Stromal cell of bone marrow (primary cell): ENCODE measurements at places on chromosomes 4 and X.

DNA sequence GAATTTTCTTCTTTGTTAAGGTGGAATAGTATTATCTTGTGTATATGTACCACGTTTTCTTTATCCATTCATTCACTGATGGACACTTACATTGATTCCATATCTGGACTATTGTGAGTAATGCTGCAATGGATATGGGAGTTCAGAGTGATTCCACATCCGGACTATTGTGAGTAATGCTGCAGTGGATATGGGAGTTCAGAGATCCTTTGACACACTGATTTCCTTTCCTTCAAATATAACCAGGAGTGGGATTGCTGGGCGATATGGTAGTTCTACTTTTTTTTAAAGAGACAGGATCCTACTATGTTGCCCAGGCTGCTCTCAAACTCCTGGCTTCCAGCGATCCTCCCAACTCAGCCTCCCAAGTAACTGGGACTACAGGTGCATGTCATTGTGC, 12.1 kb downstream of the TMEM156 start:
- no peak for DNase-seq

GRCh38 chrX:148915474-148915873, 415.1 kb downstream of the AFF2 start:
- no peak for DNase-seq

DNA sequence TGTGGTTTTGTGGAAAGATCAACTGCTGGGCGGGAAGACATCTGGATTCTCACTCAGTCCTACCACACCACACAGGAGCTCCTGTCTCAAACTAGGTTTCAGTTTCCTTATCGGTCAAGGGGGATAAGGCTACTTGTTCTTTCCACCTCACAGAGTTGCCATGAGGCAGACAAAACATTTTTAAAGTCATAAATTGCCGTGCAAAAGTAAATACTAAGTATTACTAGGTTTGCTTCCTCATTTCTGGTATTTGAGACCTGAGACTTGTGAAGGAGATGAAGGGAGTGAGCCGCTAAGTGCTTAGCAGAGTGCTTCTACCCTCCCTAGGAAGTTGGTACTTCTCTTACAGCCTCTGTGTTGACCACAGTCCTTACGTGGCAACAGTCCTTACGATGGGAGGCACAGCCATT, 1.5 kb downstream of the LAP3 start:
- DNase-seq, result peak; percentile 4

DNA sequence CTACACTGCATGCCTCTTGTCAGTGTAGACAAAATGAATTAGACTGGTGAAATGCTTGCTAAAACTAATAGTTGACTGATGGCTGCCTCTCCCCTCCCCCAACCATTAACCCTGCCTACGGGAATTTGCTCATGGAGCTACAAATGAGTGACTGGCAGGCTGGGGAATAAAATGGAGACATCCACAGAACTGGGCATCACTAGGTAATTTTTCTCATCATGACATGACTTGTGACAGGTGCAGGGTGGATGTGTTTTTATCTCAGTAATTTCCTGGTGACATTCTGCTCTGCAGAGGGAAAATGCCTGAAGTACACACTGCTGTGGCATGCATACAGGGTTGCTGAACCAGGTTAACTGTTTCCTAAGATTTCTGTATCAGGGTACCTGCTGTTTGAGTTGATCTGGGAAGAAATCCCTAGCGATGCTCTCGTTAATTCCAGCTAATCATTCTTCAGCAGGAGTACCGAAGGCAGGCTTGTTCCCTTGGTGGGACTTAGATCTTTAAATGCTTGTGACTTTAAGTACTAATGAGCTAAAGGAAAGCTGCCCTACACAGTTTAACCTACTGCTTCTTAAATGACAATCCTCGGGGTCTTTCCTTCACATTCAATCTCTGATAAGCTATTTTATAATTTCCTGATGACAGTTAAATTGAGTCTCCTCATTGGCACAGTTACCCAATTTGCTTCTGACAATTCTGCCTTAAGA, 376.3 kb upstream of the LCORL start:
- DNase-seq, result no peak

DNA sequence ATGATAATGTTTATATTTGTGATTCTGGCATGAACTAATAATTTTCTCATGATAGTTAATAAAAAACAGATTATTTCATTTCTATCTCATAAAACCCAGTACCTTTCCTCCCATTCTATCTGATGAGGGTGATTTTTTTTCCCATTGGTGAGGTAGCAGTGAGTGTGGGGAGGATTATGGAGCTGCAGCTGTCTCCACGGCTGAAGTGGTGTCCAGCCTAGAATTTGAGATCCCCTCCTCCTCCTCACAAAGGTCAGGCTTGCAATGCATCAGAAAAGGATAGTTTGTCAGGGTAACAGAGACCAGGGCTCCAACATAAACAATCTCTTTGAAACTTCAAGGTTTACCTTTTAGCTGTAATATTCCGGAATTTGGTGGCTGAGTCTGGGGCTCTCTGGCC, 60.9 kb downstream of the C4orf51 start:
- DNase-seq, result no peak

DNA sequence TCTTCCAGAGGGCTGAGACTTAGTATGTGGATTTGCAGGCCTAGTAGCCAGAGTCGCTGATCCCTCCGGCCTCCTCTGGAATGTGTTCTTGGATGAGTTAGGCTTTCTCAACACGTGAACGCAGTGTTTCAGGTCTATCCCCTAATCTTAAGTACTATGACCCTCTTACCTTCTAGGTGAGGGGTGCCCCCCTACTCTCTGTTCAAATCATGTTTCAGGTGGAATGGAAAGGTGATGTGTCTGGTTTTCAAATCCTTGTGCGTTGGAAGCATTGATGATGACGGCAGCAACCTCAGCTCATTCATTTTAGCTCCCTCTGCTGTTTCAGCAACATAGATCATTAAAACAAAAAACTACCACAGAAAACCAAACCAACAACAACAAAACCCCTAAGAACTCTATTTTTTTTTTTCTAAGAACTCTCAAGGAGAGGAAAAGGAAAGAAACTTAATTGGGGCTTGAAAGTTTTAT, 56.4 kb downstream of the RWDD4 start:
- no peak for DNase-seq

DNA sequence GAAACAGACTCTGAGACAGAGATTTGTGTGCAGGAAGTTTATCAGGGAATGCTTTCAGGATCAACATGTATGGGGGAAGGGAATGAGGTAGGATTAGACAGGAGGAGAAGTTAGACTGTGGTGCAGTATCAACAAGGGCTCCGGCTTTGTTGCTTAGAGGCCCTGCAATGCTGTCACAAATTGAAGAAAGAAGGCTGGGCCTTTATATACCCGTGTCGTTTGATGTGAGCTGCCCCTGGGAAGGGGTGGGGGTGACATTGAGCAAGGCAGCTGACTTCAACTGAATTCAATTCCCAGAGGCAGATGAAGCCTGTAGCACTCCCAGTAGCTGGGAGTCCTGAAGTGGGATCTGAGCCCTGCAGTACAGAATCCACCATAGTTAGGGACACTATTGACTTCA, 29.5 kb upstream of the USP9X start:
- DNase-seq, result no peak

GRCh38 chr4:6929812-6930464, 20.3 kb downstream of the TBC1D14 start:
- no peak for DNase-seq

DNA sequence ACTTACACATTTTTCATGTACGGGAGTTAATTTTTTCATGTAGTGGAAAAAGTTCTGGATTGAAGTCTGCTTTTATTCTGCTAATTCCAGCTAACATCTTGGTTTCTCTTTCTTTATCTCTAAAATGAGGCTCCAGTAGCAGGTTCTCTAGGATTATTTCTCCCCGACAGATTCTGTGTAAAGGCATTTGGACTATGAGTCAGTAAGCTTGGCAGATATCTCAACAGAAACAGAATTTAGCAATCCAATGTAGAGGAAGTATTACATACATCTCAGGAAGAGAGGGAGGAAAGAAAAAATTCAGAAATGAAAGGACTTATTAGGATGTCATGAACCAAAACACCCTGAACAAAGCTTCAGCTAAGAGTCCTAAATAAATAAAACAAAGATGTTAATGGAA, 1682.3 kb upstream of the TENM3 start:
- DNase-seq, result no peak

GRCh38 chr4:55466001-55466400, 70.2 kb downstream of the TMEM165 start:
- no peak for DNase-seq

- DNase-seq, result peak; percentile 35
These were observed 513.6 kb upstream of the PITX2 start for GRCh38 chr4:111136438-111136837.

GRCh38 chr4:98659741-98660462, 1.5 kb upstream of the TSPAN5 start:
- DNase-seq, result no peak

DNA sequence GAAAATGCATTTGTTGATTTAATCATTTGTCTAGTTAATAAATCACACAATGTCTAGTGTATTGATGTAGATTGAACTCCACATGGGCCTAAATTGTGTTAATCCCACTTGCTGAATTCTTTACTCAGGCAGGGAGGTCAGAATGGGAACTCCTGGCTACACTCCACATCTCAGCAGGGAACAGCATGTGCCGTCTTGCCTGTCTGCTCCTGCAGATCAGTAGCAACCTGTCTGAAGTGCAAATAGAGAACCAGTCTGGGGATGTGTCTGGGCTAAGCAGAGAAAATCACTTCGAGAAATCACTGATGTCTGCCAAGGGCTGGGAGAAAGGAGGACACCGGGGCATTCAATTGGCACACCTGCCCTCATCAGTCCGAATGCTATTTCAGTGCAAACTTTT, 16.5 kb upstream of the MXRA5 start:
- DNase-seq, result no peak

DNA sequence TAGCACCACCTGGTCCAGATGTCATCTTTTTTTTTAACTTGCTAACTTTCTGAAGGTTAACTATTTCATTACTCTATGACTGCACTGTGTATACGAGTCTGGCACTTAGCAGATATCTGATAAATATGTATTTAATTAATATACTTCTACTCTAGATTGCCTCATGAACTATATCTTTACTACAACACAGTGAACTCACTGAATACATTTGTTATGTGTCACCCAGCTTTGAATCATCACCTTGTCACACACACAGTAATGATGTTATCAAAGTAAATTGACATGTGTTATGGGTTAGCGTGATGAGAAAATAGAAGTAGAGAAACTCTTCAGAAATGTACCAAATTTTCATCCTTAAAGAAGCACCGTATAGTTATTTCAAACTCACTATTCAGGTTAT, 419.3 kb upstream of the ADGRL3 start:
- no peak for DNase-seq

- DNase-seq, result no peak
These were observed 29.6 kb downstream of the TEX11 start for GRCh38 chrX:70878902-70879301.

DNA sequence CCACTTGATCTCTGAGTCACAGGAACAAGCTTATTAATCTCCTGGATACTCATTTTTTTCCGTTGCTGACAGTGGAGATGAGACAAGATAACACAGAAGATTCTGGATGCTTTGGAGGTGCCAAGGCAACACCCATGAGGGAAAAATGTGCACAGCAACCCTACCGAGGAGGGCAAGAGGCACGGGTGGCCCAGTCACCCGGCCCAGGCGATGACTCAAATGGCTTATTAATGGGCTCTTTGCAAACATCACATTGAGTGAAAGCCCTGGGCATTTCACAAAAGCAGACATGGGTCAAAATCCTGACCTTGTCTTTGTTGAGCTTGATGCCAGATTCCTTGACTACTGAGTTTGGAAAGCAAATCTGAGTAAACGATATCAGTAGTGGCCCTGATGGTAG, 315.1 kb downstream of the STK32B start:
- DNase-seq, result no peak

DNA sequence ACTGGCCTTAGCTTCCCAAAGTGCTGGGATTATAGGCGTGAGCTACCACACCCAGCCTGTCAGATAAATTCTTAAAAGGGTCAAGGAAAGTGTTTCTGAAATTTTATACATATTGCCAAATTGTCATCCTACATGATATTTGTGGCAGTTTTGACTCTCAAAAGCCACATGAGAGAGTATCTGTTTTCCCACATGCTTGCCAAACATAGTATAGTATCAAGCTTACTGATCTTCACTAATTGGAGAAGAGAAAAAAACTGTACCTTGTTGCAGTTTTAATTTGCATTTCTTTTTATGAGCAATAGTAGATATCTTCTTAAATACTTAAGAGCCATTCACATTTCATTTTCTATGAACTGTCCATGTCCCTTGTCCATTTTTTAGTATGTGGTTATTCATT, 83.6 kb downstream of the TET2 start:
- no peak for DNase-seq

- no peak for DNase-seq
These were observed 333.3 kb downstream of the TRAM1L1 start for GRCh38 chr4:116752027-116752426.

GRCh38 chr4:116632269-116632668, 453.1 kb downstream of the TRAM1L1 start:
- no peak for DNase-seq
